ENCODE measurements at places on chromosomes 4 and X.

- DNase-seq, result no peak
Measured at GRCh38 chrX:101057093-101057714, 5.3 kb upstream of the TRMT2B start.

GRCh38 chr4:39446842-39447573 is 11.7 kb downstream of the RPL9 start:
- DNase-seq, result no peak

GRCh38 chr4:31539284-31540069 is 819.3 kb downstream of the PCDH7 start:
- peak; percentile 62 for DNase-seq

- no peak for DNase-seq
Measured at GRCh38 chrX:51507551-51507950, 11.2 kb upstream of the NUDT11 start.

GRCh38 chrX:100994352-100995281 is 25.1 kb downstream of the ARL13A start:
- DNase-seq, result no peak

DNA sequence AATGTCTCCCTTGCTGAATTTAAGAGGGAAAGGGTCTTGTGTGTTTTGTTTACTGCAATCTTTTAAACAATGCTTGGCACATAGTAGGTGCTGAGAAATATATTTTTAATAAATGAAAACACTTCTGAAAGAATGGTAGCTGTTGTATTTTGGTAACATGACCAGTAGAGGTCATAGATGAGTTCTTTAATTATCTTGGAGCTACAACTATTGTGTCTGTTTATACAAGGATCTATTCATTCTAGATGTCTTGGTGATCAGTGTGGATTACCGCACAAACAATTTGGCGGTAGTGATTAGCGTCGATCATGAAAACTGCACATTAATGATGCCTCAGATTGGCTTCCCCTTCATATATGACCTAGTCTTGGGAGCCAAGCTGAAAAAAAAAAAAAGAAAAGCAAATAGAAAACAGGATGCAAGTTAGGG is 21.4 kb upstream of the SCRG1 start:
- peak; percentile 56 for DNase-seq

DNA sequence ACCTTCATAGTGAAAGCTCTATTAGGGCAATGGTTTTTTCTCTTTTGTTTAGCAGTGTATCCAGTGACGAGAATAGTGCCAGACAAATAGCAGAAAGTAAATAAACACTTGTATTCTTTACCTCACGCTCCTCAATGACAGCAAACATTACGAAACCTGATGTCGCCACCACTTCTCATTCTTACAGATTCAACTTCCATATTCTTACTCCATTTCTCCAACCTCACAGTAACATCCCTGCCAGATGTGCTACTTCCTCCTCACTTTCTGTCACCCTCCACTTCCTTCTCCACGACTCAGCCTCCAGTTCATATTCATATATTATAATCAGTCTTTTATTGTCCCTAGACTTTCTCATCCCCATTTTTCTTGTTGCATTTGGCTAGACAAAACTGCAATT is 1956.2 kb upstream of the AGA start:
- no peak for DNase-seq

GRCh38 chrX:22365460-22365859 is 92.7 kb downstream of the CBLL2 start:
- no peak for DNase-seq

- no peak for DNase-seq
Measured at GRCh38 chr4:132269303-132269990, 879.6 kb upstream of the PCDH10 start.

- no peak for DNase-seq
Measured at GRCh38 chr4:11446155-11446811, 17.6 kb upstream of the HS3ST1 start.

- no peak for DNase-seq
Measured at GRCh38 chr4:1412376-1413203, 6.3 kb upstream of the NKX1-1 start.

GRCh38 chr4:23818097-23818885 is 71.6 kb downstream of the PPARGC1A start:
- DNase-seq, result no peak

DNA sequence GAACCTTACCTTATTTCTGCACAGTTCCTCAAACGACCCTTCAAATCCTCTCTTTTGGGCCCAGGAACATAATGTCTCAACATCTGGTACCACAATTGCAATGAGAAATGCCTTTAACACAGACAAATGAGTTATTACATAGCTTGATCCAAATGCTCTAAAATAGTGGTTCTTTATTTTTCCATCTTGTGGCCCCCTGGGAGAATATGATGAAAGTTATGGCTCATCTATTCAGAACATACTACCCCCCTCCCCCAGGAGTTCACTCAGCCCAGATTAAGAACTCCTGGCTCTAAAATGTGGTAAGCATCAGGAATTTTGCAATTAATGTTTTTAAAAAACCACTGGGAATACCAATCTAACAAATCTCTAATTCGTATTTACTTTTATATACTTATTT is 23.9 kb upstream of the CENPU start:
- DNase-seq, result no peak

- peak; percentile 62 for DNase-seq
Measured at GRCh38 chr4:133316909-133317308, 167.8 kb downstream of the PCDH10 start.

GRCh38 chrX:71533851-71534561 is 1.1 kb downstream of the OGT start:
- peak; percentile 22 for DNase-seq
